Inflammatory macrophage treated with lipopolysaccharide for 1 hour (primary cell): ENCODE measurements at places on chromosomes 12 and 14.

DNA sequence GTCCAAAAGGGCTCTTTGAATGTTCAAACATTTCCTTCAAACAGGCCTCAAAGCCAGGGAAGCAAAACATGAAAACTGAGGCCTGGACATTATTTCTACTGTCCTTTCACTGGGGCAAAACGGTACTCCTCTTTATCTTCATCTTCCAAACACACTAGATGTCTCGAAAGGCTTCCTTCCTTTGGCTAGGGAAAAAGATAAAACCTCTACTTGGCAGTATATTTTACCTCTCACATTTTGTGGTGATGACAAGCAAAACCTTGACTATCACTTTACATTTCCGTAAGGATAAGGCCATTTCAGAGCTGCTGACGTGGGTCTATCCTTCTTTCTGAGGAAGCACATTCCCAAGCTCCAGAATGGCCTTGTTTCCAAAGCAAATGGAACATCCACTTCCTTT is 9.9 kb downstream of the STAB2 start:
- DNase-seq = no peak

DNA sequence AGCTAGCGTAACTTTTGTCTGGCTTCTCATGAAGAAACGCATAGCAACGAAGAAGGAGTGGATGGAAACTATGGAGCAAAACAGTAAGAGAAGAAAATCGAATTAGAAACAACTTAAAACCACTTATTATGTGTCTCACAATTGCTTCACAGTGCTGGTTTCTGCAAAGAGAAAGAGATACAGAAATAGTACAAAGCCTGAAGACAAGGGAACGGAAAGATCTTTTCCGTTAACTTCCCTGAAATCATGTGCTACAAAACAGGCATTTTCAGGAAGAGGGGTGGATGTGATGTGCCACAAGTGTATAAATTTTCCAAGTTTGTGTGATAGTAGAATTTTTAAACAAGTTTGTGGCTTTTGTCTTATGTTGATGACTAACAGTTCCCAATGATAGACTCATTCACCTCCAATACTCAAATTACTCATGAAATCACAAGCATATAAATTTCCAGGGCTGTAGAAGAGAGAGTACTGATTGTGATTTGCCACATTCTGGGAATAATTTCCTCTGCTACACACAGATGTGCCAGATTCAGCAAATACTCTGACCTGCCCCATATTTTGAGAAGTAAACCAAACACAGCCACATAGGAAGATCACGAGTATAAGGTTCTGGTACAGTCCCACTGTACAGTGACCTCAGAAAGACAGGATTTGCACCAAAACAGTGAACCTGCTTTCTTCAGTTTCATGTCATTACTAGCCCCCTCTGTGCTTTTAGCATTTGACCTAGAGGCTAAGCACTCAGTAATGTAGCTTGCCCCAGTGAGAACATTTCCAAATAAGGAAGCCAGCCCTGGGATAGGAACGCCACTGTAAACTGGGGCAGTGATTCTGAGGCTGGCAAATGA is 41.4 kb upstream of the PPFIA2 start:
- no peak for DNase-seq

DNA sequence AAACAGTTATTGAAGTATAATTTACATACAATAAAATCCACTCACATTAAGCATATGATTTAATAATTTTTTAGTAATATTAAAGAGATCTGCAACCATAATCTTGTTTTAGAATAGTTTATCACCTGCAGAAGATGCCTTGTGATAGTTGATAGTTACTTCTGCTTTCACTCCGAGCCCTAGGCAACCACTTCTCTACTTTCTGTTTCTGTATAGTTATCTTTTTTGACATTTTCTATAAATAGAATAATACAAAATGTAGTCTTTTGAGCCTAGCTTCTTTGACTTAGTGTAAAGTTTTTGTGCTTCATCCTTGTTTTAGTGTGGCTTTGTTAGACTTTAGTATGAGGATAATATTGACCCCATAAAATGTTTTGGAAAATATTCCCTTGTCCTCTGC is 111.0 kb downstream of the MNAT1 start:
- peak; percentile 21 for DNase-seq

GRCh38 chr12:14238221-14238792 is 127.2 kb upstream of the ATF7IP start:
- DNase-seq = peak; percentile 22

GRCh38 chr12:13992106-13992505 is 10.7 kb upstream of the GRIN2B start:
- no peak for DNase-seq

- DNase-seq = no peak
Observed at GRCh38 chr12:89948271-89949175, 239.9 kb upstream of the ATP2B1 start.

- DNase-seq = no peak
Observed at GRCh38 chr12:61546296-61546695, 713.9 kb upstream of the USP15 start.

DNA sequence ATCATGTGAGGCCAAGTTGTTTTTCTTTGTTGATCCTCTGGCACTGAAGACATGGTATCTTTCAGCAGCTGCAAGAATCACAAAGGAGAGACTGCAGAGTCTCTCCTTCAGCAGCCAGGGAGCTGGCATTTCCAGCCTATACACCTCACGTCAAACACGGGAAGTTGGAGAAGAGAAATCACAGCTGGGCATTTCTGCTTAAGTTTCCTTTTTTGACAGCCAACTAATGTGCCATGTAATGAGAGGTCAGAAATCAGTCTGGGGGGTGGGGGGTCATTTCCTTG is 28.3 kb downstream of the PHLDA1 start:
- no peak for DNase-seq

DNA sequence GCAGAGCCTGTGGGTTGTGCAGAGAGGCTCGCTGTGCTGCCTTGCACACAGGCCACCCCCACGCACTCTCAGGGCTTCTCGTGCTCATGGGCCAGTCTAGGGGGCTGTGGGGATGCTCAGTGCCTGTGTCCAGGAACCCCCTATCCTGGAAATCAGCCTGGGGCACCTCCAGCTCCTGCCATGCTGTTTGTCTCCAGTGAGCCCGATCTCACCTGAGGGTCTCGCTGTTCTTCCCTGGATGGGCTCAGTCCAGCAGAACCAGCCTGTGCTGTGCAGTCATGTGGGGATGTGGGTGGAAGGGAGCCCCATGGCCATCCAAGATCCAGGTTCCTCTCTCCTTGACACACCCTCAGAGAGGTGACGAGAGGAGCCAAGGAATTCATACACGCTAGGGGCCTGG is 26.7 kb downstream of the SERPINA1 start:
- DNase-seq = no peak

DNA sequence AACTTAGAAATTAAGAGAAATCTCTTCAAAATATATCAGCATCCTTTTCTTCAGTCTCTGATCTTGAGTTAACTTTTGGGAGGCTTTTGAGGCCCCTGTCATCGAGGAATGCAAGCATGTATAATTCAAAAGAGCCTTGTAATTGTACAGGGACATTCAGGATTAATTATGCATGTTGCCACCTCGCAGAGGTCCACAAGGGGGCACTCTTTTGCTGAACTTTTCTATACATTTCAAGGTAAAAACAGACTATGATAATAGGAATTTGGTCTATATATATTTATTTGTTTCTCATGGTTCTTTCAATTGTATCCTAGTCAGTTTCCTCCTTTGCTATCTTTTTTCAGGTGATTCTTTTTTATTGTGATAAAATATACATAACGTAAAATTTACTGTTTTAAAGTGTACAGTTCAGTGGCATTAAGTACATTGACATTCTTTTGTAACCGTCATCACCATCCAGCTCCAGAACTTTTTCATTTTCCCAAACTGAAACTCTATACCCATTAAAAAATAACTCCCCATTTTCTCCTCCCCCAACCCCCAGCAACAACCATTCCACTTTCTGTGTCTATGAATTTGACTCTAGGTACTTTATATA is 47.0 kb upstream of the SLC2A13 start:
- DNase-seq = peak; percentile 93

DNA sequence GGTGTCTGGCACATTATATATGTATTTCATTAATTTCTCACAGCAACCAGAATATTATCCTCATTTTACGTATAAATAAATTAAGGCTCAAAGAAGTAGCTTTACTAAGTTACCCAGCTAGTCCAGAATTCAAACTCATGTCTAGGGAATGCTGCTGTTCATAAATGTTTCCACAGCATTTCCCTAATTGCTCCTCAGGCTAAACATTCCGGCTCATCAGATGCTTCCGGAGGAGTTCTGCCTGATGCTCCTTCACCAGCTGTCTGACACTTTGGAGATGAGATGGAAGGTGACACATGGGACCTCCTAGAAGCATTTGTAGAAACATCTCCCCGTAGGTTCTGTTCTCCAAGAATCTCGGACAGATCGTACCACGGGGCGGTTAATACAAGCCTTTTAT is 12.1 kb downstream of the KRT85 start:
- no peak for DNase-seq

DNA sequence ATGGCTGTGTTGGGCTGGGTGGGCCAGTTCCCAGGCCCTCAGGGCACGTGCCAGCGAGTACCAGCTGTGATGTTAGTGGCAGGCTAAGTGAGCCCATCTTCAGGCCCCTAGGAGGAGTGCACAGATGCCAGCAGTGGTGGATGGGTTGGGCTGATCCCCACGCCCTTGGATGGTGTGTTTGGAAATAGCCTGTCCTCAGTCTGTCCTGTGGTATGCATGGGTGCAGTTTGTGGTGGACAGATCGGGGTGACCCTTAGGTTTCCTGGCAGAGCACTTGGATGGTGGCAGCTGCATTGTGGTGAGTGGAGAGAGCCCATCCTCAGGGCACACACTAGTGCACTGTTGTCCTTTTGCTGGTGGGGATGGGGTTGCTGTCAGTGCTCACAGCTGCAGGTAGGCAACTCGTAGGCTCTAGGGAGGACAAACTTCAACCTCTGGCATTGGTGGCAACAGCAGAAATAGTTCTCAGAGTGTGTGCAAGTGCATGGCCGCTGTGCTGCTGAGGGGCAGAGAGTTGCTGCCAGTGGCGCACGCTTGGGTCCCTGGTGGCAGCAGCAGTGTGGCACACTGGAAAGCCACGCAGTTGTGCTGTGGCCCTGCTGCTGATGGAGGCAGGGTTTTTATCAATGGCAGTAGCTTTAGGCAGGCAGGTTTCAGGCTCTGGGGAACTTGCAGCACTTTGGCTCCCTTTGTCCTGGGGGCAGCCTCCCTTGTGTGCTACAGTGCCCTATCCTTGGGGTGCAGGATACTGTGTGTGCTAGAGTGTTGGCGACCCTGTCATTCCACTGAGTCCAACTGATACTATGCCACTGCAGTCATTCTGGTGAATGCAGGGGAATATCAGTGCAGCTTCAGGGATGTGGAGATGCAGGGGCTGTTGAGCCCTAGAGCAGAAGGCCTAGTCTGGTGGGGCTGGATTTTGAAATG is 65.5 kb downstream of the FBXO33 start:
- DNase-seq = no peak

DNA sequence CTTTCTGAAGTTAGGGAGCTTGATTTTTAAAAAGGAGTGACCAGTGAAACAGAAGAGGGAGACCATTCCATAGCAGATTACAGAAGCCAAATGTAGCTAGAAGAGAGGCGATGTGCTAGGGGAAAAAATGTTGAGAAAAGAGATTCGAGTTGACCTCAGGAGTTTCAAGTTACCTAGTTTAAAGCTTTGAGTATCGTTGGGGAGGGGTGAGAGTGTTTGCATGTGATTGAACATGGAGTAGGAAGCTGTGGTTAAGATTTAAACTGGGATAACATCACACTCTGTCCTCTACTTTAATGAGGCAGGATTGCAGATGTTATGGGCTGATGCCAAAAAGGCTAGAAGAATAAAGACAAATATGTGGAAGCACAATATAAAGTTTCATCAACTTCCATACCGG is 3.7 kb downstream of the LETMD1 start:
- DNase-seq = no peak

DNA sequence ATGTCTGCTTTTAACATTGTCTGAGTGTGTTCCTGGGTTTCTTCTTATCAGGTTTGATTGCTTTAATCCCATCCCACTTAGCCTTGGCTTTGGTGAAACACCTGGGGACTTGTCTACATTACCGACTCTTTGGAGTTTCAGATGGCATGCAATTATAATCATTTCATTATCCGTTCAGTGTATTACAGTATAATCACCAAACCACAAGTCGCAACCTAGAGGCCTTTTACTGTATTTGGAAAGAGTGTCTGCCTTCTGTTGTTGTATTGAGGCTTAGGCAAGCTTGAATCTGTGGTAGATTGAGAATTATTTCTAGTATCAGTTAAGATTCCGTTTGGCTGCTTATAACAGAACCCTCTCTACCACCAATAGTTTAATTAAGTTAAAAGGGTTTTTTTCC is 103.9 kb downstream of the TGFB3 start:
- no peak for DNase-seq

DNA sequence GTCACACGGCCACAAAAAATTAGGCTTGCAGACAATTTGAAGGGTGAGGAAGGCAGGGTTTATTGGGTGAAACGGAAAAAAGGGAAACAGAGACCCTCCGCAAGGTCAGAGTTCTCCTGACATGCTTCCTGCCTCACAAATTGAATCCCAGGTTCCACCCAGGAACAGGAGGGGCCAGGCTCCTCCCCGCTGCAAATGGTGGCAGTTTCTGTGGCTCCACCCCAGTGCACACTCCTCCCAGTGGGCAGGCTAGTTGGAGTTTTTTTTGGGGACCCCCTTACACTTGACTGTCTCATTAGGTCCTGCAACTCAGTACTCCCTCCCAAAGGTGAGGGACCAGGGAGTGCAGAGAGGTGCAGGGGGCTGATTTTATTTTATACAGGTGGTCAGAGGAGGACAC is 39.4 kb upstream of the PPP1CC start:
- no peak for DNase-seq

DNA sequence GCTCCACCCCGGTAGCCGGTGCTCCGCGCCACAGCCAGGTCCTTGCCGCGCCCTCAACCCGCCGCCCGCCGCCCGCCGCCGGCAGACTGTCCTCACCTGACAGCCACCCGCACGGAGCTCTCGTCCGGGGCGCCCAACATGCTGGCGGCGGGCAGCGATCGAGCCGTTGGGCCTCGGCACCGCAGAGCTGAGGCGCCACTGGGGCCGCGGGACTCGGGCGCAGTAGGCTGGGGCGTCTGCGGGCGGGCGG is 164 bp downstream of the KIF21A start:
- no peak for DNase-seq

GRCh38 chr14:103056322-103057027 is 874 bp downstream of the CDC42BPB start:
- DNase-seq = no peak

DNA sequence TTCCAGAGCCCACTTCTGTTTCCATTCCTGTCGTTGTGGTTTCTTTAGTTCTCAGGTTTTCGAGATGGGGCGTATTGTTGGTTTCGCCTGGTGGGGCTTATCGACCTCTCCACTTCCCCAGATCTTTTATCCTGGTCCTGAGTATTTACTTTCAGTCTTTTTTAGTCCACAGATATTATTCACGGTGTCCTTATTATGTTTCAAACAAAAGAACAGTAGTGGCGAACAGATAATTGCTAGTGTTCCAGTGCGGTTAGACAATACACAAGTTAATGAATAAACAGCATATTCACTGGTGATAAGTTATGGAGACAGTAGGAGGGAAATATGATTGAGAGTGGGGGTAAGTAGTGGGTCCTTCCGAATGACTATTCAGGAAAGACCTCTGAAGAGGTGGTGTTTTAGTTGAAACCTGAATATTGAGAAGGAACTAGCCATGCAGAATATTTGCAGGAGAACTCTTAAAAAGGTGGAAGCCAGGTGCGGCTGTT is 668 bp downstream of the TMEM260 start:
- DNase-seq = no peak

GRCh38 chr12:116284396-116284795 is 6.9 kb upstream of the MED13L start:
- DNase-seq = peak; percentile 86
